ENCODE measurements at places on chromosomes 3 and 15.

- DNase-seq = no peak
These were observed 5.0 kb downstream of the GXYLT2 start for GRCh38 chr3:72892870-72893269.

DNA sequence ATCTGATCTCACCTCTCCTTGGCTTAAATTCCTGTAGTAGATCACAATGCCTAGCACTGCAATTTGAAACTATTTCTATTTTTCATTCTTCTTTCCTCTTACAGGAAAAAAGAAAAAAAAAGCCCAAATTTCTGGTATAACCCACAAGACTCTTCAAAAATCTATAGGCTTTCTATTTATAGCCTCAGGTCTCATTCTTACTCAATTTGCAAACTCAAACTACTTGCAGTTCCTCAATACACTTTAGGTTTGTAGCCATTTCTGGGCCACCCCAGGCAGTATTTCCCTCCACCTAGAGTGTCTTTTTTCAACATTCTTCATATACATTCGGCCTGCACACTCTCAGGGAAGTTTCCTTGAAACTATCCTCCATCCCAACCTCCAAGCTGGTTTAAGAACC is 169.0 kb downstream of the TBC1D5 start:
- DNase-seq = peak; percentile 43

- DNase-seq = no peak
These were observed 310.2 kb downstream of the LRRC3B start for GRCh38 chr3:26932752-26933151.

DNA sequence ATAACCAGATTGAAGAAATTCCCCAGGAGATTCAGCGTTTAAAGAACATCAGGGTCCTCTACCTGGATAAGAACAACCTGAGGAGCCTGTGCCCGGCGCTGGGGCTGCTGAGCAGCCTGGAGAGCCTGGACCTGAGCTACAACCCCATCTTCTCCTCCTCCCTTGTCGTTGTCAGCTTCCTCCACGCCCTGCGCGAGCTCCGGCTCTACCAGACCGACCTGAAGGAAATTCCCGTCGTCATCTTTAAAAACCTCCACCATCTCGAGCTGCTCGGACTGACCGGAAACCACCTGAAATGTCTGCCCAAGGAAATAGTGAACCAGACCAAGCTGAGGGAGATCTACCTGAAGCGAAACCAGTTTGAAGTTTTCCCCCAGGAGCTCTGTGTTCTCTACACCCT is 9.4 kb upstream of the LRRC34 start:
- DNase-seq = no peak

DNA sequence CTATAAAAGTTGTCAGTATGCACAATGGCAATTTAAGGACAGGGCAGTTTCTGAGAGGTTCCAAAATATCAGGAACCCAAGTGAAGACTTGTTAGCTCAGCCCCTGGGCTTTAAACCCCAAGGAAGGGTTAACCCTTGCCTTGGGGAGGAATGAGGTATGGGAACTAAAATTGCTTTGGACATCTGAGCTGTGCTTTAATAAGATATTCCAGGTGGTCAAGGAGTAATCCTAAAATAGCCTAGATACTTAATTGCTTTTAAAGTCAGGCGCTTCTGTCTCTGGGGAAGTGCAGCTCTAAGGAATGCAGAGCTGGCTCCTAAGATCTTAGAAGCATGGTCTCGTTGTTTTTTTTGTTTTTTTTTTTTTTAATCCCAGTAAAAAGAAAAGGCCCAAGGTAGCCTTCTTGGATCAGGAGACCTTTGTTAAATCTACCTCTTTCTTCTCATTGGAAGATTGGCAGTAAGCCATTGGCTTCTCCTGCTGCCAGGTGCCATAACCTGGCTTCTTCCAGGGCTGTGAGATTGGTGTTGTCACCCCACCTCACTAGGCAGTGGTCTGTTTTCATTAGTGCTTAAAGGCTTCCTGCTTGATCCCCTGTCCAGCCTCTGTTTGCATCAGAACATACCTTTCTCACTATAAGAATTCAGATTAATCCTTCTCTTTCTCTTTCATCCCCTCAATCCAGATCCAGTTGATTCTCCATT is 24.5 kb downstream of the ARID3B start:
- no peak for DNase-seq

GRCh38 chr3:116367761-116368395 is 77.4 kb downstream of the LSAMP start:
- no peak for DNase-seq
